ENCODE measurements at places on chromosomes 11 and 22. TPM values are rescaled to one million over a fixed set of nuclear protein-coding genes. Genes with fewer than 3 reads are reported as not detected.

- peak; percentile 37 for DNase-seq
These were observed 17.2 kb downstream of the AP2A2 start for GRCh38 chr11:942823-943222.

GRCh38 chr11:112812729-112813128 is 148.5 kb upstream of the NCAM1 start:
- no peak for DNase-seq

DNA sequence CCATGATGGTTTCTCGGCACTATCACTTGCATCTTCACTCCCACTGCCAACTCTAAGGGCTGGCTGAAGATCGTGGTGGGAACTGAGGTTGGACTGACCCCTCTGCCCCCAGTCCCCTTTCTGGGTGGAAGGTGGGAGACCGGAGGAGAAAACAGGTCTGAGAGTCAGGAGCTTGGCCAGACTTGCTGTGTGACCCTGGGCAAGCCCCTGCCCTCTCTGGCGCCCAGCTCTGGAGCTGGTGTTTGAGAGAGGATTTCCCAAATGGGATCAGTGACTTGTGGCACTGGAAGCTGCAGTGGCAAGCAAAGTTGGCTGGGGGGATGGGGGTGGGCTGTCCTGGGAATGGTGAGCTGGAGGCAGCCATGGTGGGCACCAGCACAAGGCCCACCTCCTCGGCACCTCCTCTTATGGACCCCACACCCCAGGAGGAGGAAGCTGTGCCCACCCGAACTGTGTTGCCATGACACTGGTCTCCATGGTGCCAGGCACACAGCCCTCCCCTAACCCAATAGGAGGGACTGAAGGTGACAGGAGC is 6.5 kb upstream of the PDE2A start:
- DNase-seq: no peak

DNA sequence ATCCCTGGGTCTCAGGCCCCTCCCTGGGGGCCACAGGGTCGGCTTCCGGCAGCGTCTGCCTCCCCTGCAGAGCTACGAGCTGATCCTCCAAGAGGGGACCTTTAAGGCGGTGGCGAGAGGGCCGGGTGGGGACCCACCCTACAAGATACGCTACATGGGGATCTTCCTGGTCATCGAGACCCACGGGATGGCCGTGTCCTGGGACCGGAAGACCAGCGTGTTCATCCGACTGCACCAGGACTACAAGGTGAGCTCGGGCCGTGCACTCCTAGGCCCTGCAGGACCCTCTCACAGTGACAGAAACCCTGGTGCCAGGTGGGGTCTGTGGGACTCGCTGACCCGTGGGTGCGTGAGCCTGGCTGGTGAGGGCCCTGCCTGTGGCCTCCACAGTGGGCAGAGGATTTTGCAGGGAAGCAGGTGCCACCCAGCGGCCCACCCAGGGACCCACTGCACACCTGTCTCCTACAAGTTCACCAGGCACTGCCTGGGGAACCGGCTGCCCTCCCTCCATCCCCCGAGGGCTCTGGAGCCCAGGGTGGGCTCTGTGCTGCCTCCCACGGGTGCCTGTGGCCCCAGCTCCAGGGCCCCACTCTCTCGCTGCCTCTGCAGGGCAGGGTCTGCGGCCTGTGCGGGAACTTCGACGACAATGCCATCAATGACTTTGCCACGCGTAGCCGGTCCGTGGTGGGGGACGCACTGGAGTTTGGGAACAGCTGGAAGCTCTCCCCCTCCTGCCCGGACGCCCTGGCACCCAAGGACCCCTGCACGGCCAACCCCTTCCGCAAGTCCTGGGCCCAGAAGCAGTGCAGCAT is 13.7 kb downstream of the MUC5B start:
- DNase-seq: no peak

GRCh38 chr22:48920776-48921241 is 906.9 kb downstream of the BRD1 start:
- DNase-seq: no peak

DNA sequence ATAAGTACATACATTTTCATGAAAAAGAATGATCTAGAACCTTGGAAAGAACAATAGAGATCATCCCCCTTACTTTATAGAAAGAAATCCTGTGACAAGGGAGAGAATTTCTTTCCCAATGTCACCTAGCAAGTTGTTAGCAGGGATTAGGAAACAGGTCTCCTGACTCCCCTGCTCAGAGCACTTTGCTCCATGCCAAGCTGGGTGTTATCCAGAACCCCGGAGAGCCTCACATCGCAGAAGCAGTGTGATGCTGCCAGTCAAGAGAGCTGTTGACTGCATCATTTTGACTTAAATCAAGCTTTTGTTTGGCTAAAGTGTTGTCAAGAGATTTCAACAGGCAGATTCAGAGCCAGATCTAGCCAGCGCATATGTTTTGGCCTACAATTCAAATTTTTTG is 3.6 kb upstream of the RRAS2 start:
- no peak for DNase-seq

DNA sequence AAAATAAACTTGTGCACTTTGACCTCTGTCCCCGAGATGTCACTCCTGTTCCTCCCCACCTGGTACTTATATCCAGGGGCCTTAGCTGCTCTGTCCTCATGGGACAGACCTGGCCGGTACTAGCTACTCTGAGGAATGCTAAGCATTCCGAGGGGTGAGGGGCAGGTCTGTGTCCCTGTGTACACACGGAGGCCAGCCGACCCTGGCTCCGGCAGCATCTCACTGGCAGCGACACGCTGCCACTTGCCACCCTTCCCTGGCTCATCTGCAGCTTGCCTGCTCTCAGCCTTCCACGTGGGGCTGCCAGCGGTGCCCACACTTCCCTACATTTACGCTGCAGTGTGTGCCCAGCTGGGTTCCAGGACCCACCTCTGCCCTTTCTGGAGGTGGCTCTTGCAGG is 21.6 kb upstream of the TEF start:
- no peak for DNase-seq

MRPL48 gene
- 58.5 TPM for total RNA-seq

RBMXL2 gene
- 1.4 TPM for total RNA-seq

HOATZ gene
- 3.4 TPM for total RNA-seq
